Stimulated activated CD8-positive, alpha-beta memory T cell treated with anti-CD3 and anti-CD28 coated beads, Interleukin-15, amount 100 ng/mL, for 48 hours (primary cell): ENCODE measurements at places on chromosomes 7 and 10.

DNA sequence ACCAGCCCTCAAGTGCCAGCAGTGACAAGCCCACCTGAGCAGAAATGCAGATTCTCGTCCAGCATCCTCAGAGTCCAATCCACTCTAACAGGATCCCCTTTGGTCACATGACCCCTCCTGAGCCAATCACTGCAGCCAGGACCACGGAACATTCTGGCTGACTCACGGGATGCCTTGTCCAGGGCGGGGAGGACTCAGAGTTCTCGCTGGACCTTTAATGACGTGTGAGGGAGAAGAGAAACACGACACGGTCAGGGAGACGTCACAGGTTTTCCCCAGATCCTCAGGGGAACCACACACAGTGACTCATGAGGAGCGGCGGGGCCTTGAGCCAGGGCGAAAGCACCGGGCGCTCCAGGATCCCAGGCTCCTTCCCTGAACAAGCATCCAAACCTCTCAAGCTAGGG lies 155.7 kb downstream of the PTPRN2 start:
- no peak for DNase-seq

DNA sequence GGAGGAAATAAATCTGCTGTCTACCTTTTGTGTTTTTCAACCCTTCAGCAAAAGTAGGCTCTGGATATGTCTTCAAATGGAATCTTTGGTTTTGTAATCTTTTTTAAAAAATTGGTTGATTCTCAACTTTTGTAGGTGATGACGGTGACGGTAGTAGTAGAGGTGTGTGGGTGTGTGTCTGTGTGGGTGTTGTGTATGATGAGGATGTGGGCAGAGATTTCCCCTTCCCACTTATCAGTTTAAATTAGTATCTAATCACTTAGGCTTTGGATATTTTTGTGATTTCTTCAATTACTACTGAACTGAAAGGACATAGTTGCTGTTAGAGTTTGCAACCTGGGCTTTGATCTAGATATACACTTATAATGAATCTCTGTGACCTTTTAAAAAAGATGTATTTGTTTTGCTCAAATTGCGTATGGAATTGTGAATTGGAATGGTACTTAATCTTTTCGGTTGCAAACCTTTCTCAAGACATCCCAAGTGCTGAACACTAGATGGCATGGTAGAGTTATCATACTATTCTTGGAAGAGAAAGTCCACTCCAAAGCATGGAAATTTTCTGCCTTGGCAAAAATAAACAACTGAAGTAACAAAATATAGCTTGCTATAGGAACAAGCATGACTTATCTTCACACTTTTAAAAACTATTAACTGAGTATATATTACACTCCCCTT lies 51.9 kb upstream of the A1CF start:
- no peak for DNase-seq

DNA sequence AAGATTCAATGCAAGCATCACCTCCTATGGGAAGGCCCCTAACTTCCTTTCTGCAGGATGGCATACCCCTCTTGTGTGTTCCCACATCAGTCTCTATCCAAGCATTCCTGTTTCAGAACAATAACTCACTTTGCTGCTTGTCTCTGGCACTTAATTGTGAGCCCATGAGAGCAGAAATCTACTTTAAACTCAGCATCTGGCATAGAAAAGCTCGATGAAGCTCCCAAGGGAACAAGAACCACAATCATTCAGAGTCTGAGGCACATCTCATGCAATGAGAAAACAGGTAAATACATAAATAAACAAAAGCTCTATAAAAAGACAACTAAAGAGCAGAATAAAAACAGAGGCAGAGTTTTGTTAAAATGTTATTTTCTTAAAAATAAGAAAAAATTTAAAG lies 66.2 kb downstream of the VPS41 start:
- DNase-seq = no peak

GRCh38 chr10:26503911-26504310 lies 65.8 kb downstream of the APBB1IP start:
- DNase-seq = no peak

GRCh38 chr10:95363303-95363912 lies 72.6 kb upstream of the PDLIM1 start:
- DNase-seq = no peak

- no peak for DNase-seq
Measured at GRCh38 chr10:86652361-86653202, 1.8 kb upstream of the OPN4 start.

- no peak for DNase-seq
Measured at GRCh38 chr7:133320891-133321290, 68.0 kb downstream of the EXOC4 start.

DNA sequence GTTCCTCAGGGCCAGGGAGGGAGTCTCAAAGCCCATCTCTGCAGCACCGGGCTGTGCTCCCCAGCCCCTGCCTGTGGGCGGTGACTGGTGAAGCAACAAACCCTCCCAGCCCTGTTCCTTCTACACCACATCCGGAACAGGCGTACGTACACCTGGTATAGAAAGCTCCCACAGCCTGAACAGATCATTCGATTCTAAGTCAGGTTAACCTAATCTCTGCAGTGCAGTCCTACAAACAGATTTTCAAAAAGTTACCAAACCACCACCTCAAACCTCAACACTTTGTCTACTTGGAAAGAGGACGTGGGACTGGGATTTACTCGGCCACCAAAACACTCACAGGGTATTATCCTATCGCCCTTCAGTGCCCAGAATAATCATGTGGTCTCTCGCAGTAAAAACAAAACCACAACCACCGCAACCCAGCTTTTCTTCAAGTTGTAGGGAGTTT lies 238.4 kb downstream of the DIP2C start:
- DNase-seq = peak; percentile 54

- no peak for DNase-seq
Measured at GRCh38 chr10:126102636-126103035, 206.3 kb downstream of the FANK1 start.

- DNase-seq = no peak
Measured at GRCh38 chr7:42457663-42458062, 220.7 kb upstream of the GLI3 start.

DNA sequence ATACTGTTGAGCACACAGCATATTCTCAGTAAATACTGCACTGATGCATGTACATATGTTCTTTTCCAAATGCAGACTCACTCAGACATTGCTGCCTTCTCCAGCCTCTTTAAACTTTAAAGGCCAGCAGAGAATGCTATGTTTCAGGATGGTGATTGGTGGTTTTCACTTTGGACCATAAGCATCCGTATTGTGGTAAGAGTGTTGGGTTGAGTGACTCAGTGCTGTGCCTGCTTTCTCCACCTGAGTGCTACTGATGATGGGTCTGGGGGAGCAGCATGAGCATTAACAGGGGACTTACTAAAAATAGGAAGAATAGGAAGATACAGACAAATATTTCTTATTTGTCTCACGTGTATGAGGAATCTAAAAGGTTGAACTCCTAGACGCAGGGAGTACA lies 56.3 kb upstream of the ZNF92 start:
- DNase-seq = no peak

GRCh38 chr10:64699244-64699643 lies 1178.0 kb downstream of the REEP3 start:
- DNase-seq = no peak

GRCh38 chr7:117771756-117772155 lies 101.5 kb downstream of the CTTNBP2 start:
- no peak for DNase-seq

- DNase-seq = no peak
Measured at GRCh38 chr10:103067484-103067883, 125.6 kb downstream of the NT5C2 start.

DNA sequence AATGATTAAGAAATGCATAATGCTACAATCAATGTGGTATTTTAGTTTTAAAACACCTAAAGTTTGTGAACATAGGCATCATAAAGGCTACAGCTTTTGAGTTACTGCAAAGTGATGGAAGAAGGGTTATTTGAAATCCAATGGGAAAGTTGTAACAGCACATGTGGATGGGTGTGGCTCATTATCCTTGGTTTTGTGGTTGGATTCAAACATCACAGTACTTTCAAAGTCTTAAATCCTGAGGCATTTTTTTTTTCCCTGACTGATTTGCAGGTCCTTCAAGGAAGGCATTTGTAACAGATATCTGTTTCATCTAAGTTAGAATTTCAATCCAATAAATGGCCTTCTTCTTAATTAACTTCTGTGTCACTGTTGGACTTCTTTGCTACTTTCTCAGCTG lies 9.8 kb upstream of the SHTN1 start:
- no peak for DNase-seq

DNA sequence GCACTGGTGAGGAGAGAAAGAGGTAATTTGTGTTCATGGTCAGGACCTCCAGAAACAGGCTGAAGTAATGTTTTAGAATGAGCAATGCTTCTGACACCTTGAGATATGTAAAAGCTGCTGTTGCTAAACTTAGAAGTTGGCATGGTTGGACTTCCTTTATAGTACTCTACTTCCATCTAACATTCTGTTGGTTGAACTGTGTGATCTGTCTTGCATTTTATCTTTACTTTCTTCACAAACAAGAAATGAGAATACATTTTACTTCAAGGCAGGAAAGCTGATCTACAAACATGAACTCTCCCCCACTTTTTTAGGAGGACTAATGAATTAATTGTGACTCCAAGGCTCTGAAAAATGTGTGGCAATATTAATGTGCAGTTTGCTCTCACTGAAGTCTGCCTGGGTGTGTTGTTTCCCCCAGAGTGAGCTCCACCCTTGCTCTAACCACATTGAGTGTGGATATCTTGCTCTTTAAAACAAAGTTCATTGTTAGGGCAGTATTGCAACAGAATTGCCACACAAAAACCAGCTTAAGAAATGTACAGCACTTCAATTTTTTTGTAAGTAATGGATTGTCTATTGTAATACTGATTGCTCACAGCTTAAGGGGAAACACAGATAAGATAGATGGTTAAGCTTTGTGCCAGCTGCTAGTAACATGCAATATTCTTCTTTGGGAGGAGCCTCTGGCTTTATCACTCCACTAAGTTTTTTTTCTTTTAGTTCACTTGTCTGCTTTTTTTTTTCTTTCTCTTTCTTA lies 69.0 kb downstream of the ADD3 start:
- no peak for DNase-seq

DNA sequence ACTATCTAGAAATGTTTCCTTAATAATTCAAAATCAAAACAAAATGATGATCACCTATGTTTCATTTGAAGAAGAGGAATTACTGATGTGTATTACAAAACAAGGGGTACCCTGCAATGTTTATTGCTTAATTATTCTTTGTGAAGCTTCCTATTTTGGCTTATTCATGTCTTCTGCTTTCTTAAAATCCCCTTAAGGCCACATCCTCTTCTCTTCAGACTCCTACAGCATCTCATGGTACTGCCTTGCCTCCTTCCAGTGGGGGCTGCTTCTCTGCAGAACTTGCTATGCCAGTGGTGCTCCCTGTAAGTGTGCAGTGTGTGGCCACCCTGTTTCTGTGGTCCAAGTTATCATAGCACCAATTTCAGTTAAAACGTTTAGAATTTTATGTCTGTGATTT lies 35.0 kb downstream of the CCDC146 start:
- DNase-seq = no peak

DNA sequence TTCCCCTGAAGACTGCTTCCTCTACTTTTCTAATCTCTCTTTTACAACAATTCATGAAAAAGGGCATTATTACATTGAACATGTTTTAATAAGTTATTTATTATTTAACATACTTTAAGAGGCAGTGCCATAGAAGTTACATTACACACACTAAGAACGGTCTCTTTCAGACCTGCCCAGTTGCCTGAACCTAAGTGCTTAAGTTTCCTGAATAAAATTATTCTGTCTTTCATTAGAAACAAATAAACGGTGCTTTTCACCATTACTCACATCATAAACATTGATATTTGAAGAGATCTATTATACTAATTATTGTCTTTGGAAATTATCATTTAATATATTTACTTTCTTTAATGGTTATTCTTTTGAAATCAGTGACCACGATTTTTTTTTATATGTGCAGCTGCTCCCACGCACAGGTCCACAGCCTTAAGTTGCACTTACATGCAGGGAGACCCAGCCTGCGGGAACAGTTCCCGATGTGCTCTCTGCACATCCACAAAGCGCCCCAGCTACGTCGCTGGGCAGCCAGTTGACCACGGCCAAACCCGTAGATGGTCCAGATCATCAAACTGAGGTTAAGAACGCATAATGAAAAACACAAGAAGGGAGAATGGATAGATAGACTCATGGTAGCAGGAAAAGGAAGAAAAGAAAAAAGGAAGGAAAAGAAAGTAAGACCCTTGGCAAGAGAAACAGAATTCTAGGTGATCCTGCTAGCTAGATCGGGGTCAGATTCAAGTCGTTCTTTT lies 437.0 kb upstream of the MGMT start:
- DNase-seq = no peak

GRCh38 chr10:86962136-86962980 lies 4.0 kb downstream of the SNCG start:
- no peak for DNase-seq

DNA sequence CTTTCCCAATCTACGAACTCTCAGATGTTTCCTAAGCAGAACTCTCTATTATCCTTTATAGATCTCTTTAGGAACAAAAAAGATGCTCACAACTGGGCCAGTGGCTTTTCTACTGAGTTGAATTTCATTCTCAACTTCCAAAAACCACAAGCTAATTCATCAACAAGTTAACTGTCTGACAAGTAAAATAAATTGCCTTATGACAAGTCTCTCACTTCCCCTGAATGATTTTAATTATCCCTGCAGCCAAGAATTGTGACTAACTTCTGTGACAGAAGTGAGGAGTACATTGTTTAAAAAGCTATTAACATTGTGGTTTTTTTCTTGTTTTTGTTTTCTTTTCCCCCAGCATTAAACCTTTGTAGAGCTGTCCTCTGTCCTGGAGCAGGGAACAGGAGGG lies 343.1 kb downstream of the HPSE2 start:
- DNase-seq = no peak

GRCh38 chr7:46279290-46279689 lies 358.2 kb upstream of the IGFBP3 start:
- no peak for DNase-seq

DNA sequence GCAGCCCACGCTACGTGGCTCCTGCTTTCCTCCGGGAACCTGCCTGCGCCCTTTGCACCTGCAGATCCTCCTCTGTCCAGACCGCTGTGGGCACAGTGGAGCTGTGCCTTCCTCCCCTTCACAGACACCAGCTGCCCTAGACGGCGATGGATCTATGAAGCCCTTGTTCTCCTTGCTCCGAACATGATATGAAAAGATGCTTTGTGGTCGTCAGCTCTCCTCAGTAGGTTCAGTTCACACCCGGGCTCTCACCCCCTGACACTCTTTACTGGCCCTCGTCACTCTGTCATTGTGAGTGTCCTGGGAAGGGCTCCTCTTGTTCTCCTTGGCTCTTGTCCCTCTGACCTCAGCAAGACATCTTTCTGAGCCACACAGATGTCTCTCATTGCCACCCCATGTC lies 4.2 kb downstream of the ZNF488 start:
- DNase-seq = no peak

GRCh38 chr7:31716355-31716754 lies 29.3 kb downstream of the PPP1R17 start:
- DNase-seq = no peak
